Astrocyte (in vitro differentiated cells and primary cell): ENCODE measurements at places on chromosomes 13 and 19. TPM values are rescaled to one million over a fixed set of nuclear protein-coding genes. Genes with fewer than 3 reads are reported as not detected.

MEIOSIN gene
- total RNA-seq: not detected in 2 replicates

CTXN1 gene
- 49.5 and 55.9 TPM in 2 replicates for total RNA-seq

GRK1 gene
- not detected in 2 replicates for total RNA-seq

PRR22 gene
- total RNA-seq: 2.0 and 2.4 TPM in 2 replicates

GRCh38 chr13:74695021-74695800 is 561.0 kb upstream of the KLF12 start:
- H3K27ac ChIP-seq: no peak overlapping the region
- no peak for DNase-seq
- H3K4me3 ChIP-seq: no peak overlapping the region
- H3K27me3 ChIP-seq: no peaks in the 10 kb centered on the region
- no peaks in the 10 kb centered on the region for H3K4me1 ChIP-seq

GRCh38 chr13:33537026-33537425 is 251.5 kb upstream of the STARD13 start:
- peak overlapping the region; percentile 13 for H3K27ac ChIP-seq
- DNase-seq: peak; percentile 63
- H3K27me3 ChIP-seq: no peaks in the 10 kb centered on the region
- H3K4me3 ChIP-seq: no peak overlapping the region

DNA sequence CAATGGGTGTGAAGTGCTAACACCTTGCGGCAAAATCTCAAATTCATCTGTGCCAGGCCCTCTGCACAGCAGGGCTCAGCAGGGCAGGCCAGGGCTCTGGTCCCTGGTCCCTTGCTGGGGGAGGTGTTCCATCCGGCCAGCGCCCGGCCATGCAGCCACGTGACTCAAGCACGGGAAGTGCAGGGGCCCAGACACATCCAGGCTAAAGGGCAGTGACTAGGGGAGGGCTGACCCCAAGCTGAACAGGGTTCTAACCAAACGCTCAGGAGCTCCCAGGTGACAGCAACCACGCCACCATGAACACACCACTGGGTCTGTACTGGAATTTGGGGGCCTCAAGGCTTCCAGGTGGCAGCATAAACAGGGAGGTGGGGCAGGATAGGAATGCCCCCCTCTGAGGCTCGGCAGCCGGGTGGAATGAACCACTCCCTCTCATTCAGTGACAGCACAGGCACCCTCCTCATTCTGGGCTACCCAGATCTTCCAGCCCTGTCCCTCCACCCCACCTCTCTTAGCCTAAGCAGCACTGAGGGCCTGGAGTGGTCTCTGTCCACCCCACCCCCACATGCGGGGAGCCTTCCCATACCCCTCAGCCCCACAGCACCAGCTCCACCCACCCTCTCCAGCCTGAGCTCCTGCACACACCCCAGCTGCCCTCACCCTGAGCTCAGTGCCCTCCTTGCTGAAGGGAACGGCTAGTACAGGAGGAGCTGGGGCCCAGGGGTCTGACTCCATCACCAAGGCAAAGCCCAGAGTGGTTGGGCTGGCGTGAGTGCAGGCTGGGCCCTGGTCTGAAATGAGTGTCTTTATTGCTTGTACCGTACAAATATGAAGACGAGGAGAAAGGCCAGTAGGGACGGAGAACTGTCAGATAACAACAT is 5.3 kb upstream of the CCNP start:
- no peak overlapping the region for H3K4me3 ChIP-seq
- H3K4me1 ChIP-seq: peaks cover 29% of the 10 kb centered on the region
- peaks cover 2% of the 10 kb centered on the region for H3K27me3 ChIP-seq

DNA sequence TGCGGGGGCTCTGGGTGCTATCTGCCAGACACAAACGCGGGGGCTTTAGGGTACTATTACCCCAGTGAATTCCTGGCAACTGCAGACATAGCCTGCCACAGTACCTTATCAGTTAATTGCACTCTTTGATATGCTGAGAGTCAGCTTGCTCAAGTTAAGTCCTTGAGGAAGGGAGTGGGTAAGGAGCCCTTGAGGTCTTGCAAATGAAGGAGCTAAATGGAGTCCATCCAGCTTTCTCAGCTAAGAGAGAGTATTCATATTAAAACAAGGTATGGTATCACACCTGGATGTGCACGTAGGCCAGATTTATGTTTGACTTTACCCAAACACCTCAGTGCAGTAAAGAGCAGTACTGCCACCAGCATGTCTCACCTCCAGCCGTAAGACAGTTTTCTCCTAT is 11.5 kb upstream of the ZNF606 start:
- no peak overlapping the region for H3K27ac ChIP-seq
- no peak overlapping the region for H3K4me3 ChIP-seq
- no peaks in the 10 kb centered on the region for H3K4me1 ChIP-seq
- no peaks in the 10 kb centered on the region for H3K27me3 ChIP-seq

GRCh38 chr13:94617389-94618000 is 15.8 kb downstream of the GPR180 start:
- no peak overlapping the region for H3K4me3 ChIP-seq
- peaks cover 18% of the 10 kb centered on the region for H3K36me3 ChIP-seq
- no peaks in the 10 kb centered on the region for H3K27me3 ChIP-seq

GRCh38 chr19:6063576-6064335 is 46.5 kb downstream of the RFX2 start:
- DNase-seq: no peak
- no peaks in the 10 kb centered on the region for H3K36me3 ChIP-seq
- no peak overlapping the region for H3K4me3 ChIP-seq
- no peak overlapping the region for H3K27ac ChIP-seq

DNA sequence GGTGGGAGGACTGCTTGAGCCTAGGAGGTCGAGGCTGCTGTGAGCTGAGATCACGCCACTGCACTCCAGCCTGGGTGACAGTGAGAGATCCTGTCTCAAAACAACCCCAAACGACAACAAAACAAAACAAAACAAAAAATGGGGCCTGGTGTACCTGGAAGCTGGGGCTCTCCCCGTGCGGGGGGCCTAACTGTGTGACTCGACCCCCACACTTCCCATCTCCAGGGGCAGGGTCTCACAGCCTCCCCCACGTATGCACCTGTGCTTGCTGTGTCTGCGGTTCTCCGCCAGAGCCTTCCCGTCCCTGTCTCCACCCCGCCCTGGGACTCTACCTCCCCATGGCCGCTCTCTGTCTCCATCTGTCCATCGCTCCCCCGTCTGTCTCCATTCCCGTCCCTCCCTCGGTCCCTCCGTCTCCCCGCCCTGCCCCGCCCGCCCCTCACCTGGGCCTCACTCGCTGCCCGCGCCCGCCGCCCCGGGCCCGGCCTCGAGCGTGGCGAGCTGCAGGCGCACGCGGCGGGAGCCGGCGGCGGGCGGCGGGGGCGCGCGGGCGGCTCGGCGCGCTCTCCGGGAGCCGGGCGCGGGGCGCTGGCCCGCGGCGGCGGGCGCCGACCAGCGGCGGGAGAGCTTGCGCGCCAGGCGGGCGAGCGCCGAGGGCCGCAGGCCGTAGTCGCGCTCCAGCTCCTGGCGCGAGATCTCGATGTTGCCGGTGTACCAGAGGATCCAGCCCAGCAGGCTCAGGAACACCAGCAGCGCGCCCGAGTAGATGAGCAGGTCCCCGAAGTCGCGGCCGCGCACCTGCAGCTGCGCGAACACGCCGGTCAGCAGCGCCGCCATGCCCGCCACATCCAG is 587 bp downstream of the TMEM238 start:
- H3K27me3 ChIP-seq: no peaks in the 10 kb centered on the region
- no peak overlapping the region for H3K27ac ChIP-seq
- DNase-seq: peak; percentile 56
- H3K4me3 ChIP-seq: peak overlapping the region; percentile 41
- peaks cover 31% of the 10 kb centered on the region for H3K4me1 ChIP-seq
